ENCODE measurements at places on chromosomes 2 and 18.

DNA sequence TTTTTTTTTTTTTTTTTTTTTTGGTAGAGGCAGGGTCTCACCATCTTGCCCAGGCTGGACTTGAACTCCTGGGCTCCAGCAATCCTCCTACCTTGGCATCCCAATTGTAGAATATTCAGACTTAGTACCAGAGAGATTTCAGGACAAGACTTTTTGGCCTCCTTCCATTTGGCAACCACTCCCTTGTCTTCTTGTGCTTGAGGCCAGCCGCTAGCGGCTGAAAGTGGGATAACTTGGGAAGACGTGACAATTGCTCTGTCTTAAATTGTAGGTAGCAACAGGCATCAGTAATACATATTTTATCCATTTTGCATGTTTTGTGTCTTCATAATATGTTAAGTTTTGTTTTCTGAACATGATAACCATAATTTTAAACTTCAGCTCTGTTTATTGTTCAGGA lies 53.3 kb upstream of the TTN start:
- DNase-seq, result no peak

GRCh38 chr2:68246396-68246795 lies 5.9 kb downstream of the PPP3R1 start:
- DNase-seq, result no peak

DNA sequence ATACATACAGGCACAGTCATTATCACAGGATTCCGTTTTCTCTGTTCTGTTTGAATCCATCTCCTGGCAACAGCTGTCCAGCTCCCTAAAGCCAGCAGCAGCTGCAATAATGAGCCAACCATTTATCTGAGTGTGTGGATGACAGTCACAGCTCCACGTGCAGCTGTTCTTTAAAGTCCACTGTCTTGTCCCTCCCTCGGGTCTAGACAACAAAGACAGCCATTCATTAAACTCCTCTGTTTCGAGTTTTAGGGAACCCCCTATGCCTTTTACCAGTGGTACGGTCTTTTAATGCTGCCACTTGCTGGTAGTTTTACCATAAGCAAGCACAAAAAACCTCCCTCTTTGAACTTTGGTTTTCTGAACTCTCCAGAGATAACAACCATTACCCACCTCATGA lies 16.0 kb upstream of the MSGN1 start:
- no peak for DNase-seq

DNA sequence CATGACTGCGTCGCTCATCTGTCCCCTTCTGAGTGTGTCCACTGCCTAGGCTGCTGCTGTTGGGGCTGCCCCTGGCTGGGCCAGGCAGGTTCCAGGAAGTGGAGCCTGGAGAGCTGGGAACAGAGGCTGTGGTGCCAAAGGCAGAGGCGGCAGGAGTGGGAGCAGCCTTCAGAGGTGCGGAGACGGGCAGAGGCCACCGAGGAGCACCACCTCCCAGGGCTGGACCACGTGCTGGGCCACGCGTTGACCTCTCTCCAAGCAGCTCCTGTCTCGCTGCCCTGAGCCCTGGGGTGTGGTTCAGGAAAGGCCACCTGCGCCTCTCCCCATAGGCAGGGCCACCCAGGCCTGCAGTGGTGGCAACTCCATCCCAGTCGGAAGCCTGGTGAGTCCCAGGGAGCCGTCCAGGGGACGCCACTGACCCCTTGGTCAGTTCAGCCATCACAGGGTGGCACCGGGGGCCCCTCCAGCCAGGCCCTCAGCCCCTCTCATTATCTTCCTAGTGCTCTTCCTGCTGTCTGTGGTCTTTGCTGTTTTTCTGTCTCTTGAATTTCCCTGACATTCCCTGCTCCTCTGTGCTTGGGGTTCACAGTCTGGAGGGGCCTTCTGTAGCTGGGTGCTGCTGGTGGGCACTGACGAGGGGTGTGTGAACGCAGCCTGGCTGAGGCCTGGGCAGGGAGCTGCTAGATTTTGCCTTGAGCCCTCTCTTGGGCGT lies 122.8 kb upstream of the HS6ST1 start:
- no peak for DNase-seq

DNA sequence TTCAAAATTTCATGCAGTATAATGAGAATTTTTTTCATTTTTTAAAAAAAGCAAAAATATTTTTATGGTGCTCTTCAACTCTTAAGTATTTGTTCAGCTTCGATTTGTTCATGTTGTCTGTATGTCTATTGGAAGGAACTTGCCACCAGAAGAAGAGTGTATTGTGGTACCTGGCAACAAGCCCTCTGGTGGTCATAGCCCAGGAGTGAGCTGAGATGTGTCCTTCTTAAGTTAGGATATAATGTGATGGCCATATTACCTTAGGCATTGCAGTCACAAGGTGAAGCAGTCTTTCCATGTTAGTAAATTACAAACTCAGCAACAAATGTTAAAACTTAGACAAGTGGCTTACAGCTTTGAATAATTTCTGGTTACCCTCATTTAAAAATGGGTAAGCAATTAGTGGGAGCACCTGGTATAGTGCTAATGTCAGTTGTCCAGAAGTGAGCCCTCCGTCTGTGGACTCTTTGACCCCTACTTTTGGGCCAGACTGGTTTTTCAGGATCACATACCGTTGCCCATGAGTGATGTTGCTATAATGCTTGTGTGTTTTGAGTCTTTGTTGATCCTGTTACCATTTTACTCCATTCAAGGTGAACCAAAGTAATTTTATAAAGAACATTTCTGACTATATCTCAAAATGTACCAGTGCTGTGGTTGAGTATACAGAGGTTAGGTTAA lies 57.4 kb downstream of the MYO1B start:
- DNase-seq, result peak; percentile 18

- no peak for DNase-seq
Measured at GRCh38 chr2:44680983-44681531, 260.4 kb upstream of the SIX3 start.

DNA sequence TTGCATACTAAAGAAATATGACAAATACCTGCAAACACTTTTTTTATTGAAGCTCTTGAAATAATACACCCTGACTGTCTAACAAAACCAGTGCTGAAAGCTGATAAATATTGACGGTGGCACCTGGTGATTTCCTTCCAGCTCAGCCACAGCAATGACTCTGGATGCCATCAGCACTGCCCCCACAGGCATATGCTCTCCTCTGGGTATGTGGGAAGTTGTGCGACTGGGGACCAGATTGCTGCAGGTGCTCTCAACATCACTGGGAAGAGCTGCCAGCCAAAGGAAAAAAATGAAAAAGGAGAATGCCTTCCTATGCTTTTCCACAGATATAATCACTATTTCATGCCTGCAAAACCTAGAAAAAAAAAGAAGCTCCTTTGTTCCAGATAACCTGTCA lies 141.5 kb downstream of the PIGN start:
- DNase-seq, result no peak

DNA sequence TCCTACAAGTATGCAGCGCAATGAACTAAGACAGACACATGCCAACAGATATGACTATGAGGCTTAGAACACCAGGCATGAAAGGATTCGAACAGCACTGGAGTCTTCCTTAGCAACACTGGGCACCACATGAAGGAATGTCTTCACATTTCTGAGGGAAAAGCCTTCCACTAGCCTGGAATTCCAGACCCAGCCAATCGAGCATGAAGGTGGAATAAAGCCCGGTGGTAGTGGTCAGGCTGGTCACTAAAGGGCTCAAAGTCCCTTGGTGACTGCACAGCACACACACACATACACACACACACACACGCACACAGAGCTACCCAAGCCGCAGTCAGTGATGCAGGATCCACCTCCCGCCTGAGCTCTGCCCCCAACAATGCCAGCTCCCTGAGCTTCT lies 19.7 kb upstream of the SFXN5 start:
- DNase-seq, result no peak

DNA sequence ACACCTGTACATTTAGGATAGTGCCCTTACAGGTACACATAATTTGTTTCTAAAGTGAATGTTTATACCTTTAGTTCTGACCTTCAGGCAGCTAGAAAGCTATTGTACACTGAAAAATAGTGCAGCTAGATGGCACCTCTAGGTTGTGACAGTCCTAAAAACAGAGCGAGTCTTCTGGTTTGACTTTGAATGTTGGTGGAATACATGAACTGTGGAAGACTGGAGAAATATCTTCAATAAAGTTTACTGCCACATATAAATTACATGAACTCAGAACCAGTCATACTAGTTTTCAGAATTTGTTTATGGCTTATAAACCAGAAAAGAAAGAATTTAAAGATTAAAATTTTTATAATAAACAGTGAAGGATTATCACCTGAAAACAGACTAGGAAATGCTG lies 58.7 kb upstream of the TWSG1 start:
- DNase-seq, result no peak

- no peak for DNase-seq
Measured at GRCh38 chr2:31319406-31320175, 85.6 kb downstream of the EHD3 start.

GRCh38 chr2:231193216-231193615 lies 5.2 kb upstream of the ARMC9 start:
- no peak for DNase-seq

DNA sequence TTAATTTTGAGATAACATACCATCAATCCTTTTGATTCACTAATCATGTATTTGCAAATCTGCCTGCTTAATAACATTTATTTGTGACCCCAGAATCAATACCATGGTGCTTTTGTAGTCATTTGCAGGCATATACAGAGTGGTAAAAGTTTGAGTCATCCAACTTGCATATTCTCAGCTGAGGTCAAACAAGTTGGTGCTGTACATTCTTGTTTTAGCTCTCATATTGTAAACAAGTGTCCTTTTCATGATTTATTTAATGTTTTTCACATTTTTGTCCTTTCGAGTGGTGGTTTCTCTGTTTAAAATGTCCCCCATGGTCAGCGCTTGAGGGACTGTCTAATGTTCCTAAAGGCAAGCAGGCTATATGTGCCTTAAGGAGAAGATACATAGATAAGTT lies 17.5 kb downstream of the RAB27B start:
- no peak for DNase-seq

GRCh38 chr2:148882051-148882450 lies 7.0 kb downstream of the KIF5C start:
- DNase-seq, result no peak

DNA sequence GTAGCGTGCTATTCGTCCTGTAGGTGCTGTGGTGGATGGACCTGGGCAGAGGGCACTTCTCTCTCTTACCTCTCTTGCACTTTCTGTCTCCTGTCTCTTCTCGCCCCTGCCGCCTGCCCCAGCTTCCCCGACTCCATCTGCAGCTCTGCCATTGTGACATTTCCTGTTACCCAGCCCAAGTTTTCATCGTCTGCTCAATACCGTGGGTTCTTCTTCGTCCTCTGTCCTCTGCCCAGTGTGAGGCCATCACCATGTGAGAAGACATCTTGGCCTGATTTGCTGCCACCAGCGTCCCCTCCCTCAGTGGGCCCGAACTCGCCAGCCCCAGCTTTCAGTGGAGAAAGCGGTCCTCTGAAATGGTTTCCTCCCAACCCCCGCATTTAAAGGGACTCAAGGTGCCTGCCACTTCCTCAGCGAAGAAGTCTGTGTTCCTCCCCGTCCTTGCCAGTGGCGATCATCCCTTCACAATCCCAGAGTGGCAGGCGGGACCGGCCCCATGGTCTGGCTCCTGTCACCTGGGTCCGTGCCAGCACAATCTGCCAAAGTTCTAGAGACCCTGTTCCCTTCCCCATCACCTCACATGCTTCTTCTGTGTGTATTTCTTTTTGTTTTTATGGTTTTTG lies 18.0 kb downstream of the TGOLN2 start:
- no peak for DNase-seq

DNA sequence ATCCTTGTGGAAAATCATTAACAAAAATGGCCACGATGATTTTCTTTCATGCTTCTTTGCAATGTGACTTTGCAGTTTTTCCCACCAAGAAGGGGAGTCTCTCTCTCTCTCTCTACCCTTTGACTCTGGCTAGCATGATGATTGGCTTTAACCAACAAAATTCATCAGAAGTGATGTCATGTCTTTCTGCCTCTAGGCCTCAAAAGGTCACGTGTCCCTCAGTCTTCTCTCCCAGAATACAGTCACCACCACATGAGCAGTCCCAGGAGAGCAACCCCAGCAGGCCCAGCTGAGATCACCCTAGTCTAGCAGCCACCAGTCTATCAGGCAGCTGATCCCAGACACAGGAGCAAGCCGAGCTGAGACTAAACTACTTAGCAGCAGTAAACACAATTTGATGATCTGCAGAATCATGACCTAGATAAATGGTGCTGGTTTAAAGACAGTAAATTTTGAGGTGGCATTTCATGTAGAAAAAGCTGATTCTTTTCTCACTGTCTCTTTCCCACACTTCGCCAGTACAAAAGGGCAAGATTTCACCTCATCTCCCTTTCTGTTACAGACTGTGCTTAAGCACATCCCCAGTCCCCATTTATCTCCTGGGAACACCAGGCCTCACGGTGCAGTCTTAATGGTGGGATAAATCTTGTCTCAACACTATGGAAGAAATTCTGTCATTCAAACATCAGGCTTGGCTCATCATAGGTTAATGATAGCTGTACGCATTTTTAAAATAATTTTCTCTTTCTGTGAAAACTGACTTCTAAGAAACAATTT lies 132.7 kb downstream of the SCG2 start:
- no peak for DNase-seq

DNA sequence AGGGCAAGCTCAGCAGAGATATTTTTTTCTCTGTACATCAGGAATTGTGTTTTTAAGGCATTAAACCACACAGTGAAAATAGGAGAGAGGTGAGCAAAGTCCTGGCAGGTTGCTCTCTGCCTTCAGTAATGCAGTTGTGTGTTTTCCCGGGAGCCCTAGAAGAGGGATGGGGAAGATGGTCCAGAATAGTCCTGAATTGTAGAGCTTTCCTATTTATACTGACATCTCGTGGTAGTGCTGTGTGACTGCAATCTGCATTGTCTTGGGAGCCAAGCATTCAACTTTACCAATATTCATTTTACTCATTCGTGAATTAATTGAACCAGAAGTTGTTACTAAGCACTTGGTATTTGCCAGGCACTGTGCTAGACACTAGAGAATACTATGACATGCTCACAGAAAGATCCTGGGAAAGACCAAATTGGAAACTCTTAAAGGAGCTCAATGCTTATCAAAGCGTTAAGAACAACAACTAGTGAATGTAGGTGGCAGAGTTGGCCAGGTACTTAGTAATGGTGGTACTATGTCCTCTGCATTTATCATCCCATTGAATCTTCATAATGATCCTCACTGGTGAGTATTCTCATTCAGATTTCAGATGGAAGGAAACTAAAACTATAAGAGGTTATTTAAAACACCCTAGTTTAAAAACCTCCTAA lies 214.6 kb downstream of the TRIB2 start:
- peak; percentile 30 for DNase-seq

- no peak for DNase-seq
Measured at GRCh38 chr18:8063733-8064132, 496.6 kb downstream of the PTPRM start.

- DNase-seq, result no peak
Measured at GRCh38 chr2:193668557-193669323, 1474.0 kb upstream of the TMEFF2 start.

GRCh38 chr2:11250400-11251196 lies 93.8 kb downstream of the ROCK2 start:
- DNase-seq, result no peak

- no peak for DNase-seq
Measured at GRCh38 chr2:105597011-105597805, 147.5 kb upstream of the NCK2 start.

- no peak for DNase-seq
Measured at GRCh38 chr18:3015204-3015592, 2.3 kb upstream of the LPIN2 start.

GRCh38 chr2:120764492-120764891 lies 28.8 kb downstream of the GLI2 start:
- no peak for DNase-seq
